ENCODE measurements at places on chromosomes 3 and 15. TPM values are rescaled to one million over a fixed set of nuclear protein-coding genes. Genes with fewer than 3 reads are reported as not detected.

ZPLD1 gene
- not detected for total RNA-seq

DNA sequence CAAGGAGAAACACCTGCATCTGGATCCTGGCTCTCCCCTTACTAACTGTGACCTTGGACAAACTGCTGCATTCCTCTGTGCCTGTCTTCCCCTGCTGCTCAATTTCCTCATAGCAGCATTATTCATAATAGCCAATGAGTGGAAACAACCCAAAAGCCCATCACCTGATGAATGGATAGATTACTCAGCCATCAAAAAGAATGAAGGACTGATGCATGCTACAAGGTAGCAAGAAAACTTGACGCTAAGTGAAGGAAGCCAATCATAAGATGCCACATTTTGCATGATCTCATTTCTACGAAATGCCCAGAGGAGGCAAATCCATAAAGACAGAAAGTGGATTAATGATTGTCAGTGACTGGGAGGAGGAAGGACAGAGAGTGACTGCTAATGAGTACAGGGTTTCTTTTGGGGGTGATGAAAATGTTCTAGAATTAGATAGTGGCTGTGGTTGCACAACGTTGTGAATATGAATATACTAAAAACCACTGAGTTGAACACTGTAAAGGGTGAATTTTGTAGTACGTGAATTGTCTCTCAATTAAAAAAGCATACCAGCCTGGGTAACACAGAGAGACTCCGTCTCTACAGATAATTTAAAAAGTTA is 11.2 kb downstream of the IGDCC4 start:
- DNase-seq, result no peak
- H3K4me1 ChIP-seq, result no peaks in the 10 kb centered on the region
- H3K27me3 ChIP-seq, result peaks cover 11% of the 10 kb centered on the region
- no peaks in the 10 kb centered on the region for H3K36me3 ChIP-seq
- no peak overlapping the region for H3K4me3 ChIP-seq
- H3K27ac ChIP-seq, result no peak overlapping the region

- no peak for DNase-seq
- no peak overlapping the region for H3K27ac ChIP-seq
- peaks cover 11% of the 10 kb centered on the region for H3K36me3 ChIP-seq
- no peaks in the 10 kb centered on the region for H3K27me3 ChIP-seq
- H3K4me1 ChIP-seq, result peaks cover 1% of the 10 kb centered on the region
Observed at GRCh38 chr3:183265157-183265642, 12.1 kb downstream of the B3GNT5 start.

DNA sequence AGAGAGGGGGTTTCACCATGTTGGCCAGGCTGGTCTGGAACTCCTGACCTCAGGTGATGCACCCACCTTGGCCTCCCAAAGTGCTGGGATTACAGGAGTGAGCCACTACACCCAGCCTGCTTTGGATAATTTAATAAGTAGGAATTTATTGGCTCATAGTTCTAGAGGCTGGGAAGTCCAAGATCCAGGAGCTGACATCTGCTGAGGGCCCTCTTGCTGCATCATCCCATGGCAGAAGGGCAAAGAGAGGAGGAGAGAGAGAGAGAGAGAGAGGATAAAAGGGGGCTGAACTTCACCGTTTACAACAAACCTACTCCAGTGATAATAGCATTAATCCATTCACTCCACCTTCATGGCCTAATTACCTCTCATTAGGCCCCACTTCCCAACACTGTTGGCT is 62.0 kb upstream of the HES1 start:
- no peak overlapping the region for H3K4me3 ChIP-seq
- no peak for DNase-seq
- H3K27ac ChIP-seq, result no peak overlapping the region
- peaks cover 49% of the 10 kb centered on the region for H3K27me3 ChIP-seq
- peaks cover 13% of the 10 kb centered on the region for H3K4me1 ChIP-seq

- peaks cover 25% of the 10 kb centered on the region for H3K4me1 ChIP-seq
- H3K4me3 ChIP-seq, result no peak overlapping the region
- no peaks in the 10 kb centered on the region for H3K36me3 ChIP-seq
- H3K27ac ChIP-seq, result no peak overlapping the region
Observed at GRCh38 chr3:66035763-66036477, 2.8 kb downstream of the MAGI1 start.

DNA sequence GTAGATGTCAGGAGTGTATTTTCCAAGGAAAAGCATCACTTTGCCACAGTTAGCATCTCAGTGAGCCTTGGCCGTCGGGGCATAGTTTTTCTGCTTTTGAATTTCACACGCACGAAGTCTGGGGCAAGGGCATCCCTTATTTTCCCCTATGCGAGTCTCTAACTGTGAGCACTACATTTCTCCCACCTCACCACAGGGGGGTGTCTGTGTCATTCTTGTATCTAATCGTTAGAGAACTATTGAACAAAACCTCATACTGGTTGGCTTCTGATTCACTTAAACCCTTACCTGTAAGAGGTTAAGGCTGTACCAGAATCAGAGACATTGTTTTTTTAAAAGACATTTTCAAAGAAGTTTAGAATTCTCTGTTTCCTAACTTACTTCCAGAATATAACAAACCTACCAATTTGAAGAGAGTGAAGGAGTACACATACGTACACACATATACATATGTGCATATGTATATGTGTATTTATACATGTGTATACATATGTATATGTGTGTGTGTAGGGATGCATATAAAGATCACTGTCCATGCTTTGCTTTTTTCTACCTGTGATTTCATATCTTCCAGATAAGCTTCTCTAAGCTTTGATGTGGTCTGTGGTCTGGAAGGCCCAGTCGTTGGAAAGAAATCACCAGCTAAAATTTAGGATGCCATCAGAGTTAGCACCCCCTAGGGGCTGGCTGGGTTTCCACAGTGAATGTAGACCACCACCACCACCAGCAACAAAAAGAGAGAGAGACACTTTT is 49.4 kb downstream of the MYZAP start:
- no peak overlapping the region for H3K27ac ChIP-seq
- H3K4me1 ChIP-seq, result peaks cover 6% of the 10 kb centered on the region
- H3K27me3 ChIP-seq, result peaks cover 3% of the 10 kb centered on the region

DNA sequence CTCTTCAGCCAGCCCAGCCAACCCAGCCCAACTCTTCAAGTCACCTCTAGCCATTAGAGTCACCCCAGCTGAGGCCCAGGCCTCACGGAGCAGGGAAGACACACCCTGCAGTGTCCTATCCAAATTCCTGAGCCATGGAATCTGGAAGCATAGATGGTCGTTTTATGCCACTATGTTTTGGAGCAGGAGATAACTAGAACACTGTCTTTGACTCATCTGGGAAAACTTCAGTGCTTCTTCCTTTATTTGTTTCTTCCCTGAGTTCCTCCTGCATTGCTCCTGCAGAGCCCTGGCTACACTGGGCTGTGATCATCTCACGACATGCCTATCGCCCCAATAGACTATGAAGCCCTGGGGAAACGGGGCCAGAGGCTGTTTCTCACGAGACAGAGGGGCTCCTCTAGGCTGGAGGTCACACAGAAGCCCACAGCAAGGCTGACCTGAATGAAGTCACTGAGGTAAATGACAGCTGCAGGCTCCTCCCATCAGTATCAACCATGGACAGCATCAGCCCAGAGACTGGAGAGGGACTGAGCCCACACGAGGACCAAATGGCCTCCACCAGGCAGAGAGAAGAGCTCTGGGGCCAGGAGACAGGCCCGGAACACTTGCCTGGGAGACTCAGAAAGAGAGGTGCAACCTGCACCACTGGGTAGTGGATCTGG is 22.7 kb downstream of the CRABP1 start:
- H3K4me1 ChIP-seq, result no peaks in the 10 kb centered on the region
- no peak overlapping the region for H3K27ac ChIP-seq
- H3K4me3 ChIP-seq, result no peak overlapping the region
- no peaks in the 10 kb centered on the region for H3K36me3 ChIP-seq
- peaks cover 5% of the 10 kb centered on the region for H3K27me3 ChIP-seq
- DNase-seq, result no peak

DNA sequence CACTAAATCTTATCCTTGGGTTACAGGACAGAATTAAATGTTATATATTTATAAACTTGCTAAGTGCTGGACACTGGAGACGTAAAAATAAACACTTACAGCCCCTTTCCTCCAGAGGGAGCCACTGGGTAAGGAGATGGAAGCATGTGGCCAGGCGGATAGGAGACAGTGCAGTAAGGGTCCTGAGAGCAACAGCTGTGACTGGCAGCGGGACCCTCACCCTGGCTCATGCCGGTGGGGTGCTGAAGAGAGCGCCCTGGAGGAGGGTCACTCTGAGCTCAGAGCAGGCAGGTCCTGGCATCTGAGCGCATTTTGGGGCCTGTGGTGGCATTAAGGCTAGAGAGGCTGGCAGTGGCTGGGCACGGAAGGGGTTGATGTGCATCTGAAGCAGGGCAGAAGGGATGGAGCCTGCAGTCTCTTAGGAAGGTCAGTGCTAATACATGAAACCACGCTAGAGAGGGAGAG is 16.0 kb downstream of the SEC61A1 start:
- H3K4me3 ChIP-seq, result no peak overlapping the region
- no peak overlapping the region for H3K27ac ChIP-seq
- no peaks in the 10 kb centered on the region for H3K27me3 ChIP-seq
- no peak for DNase-seq

SLC28A2 gene
- total RNA-seq, result not detected
